Spinal cord (tissue), 10 donors: ENCODE measurements at places on chromosomes 5 and 9. TPM values are rescaled to one million over a fixed set of nuclear protein-coding genes. Genes with fewer than 3 reads are reported as not detected.

TXNDC15 gene
- 86.8 TPM for total RNA-seq

PCDHGA1 gene
- 1.4 TPM for total RNA-seq

S1PR3 gene
- 21.2 TPM for total RNA-seq

SIT1 gene
- not detected for total RNA-seq

NR6A1 gene
- 4.3 TPM for total RNA-seq

ALDH7A1 gene
- 49.1 TPM for total RNA-seq

OR2V1 gene
- total RNA-seq: not detected

PCDHAC2 gene
- 27.1 TPM for total RNA-seq

PLEKHG4B gene
- 11.6 TPM for total RNA-seq

GADD45G gene
- 5.5 TPM for total RNA-seq

PRUNE2 gene
- 166 TPM for total RNA-seq

ACTBL2 gene
- not detected for total RNA-seq

NTRK2 gene
- total RNA-seq: 126 TPM

ITK gene
- total RNA-seq: 0.06 TPM

OMD gene
- 76.5 TPM for total RNA-seq

PAEP gene
- total RNA-seq: 0.55 TPM

BARX1 gene
- not detected for total RNA-seq

ZDHHC11B gene
- 7.3 TPM for total RNA-seq

PCSK5 gene
- total RNA-seq: 15.2 TPM

CER1 gene
- 0.72 TPM for total RNA-seq

PCDHGC3 gene
- 205 TPM for total RNA-seq

LECT2 gene
- not detected for total RNA-seq

IRX4 gene
- 0.30 TPM for total RNA-seq

RGS14 gene
- total RNA-seq: 14.4 TPM

CCDC152 gene
- 13.8 TPM for total RNA-seq

DELE1 gene
- total RNA-seq: 41.4 TPM

PARP8 gene
- total RNA-seq: 20.3 TPM

IL13 gene
- total RNA-seq: not detected

MYOT gene
- 8.3 TPM for total RNA-seq

PCDHGA3 gene
- 10.5 TPM for total RNA-seq

RNF180 gene
- total RNA-seq: 16.6 TPM

RFESD gene
- total RNA-seq: 6.2 TPM

HRH2 gene
- total RNA-seq: 2.6 TPM

MYMK gene
- not detected for total RNA-seq

TTLL11 gene
- total RNA-seq: 12.3 TPM

ANKRD34B gene
- total RNA-seq: 0.39 TPM

IRX2 gene
- 11.0 TPM for total RNA-seq

RNF224 gene
- total RNA-seq: not detected

PDE6A gene
- 0.10 TPM for total RNA-seq

GABRG2 gene
- total RNA-seq: 11.2 TPM

ZCCHC9 gene
- total RNA-seq: 16.6 TPM

RAPGEF1 gene
- 42.5 TPM for total RNA-seq

SLC23A1 gene
- total RNA-seq: not detected
